ENCODE measurements at places on chromosomes 12 and 14.

GRCh38 chr12:111166779-111167540 lies 201.9 kb downstream of the PHETA1 start:
- peak; percentile 6 for DNase-seq

DNA sequence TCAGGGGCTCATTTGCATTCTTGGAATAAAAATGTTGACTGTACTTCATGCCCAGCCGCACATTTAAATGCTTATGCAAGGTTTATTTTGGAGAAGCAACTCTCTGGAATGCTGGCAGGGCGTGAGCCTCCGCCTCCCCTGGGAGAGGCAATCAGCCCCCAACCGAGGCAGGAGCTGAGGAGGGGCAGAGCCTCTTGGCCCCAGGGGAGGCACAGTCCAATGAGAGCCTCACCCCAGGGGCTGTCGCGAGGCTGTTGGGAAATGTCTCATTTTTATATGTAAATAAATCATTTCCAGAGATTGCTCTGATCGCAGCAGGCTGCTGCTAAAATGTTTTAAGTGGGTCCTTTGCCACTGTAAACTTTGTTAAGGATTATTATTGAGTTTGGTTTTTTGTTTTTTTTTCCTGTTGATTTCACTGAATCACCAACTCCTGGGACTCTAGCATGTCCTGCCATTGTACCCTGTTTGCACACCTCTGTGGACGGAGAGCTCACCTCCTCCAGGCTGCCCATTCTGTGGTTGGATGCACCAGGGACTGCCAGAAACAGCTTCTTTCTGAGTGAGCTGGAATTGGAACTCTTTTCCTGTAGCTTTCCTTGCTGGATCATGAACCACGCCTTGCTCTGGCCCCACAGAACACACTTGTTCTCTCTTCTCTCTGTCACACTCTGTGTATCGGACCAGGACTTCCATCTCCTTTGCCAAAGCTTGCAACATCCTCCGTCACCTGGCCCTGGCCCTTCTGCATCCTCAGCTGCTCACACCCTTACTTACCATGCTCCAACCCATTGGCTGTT lies 46.9 kb upstream of the FAM181A start:
- peak; percentile 63 for DNase-seq

GRCh38 chr12:128266086-128266485 lies 884 bp upstream of the TMEM132C start:
- no peak for DNase-seq

DNA sequence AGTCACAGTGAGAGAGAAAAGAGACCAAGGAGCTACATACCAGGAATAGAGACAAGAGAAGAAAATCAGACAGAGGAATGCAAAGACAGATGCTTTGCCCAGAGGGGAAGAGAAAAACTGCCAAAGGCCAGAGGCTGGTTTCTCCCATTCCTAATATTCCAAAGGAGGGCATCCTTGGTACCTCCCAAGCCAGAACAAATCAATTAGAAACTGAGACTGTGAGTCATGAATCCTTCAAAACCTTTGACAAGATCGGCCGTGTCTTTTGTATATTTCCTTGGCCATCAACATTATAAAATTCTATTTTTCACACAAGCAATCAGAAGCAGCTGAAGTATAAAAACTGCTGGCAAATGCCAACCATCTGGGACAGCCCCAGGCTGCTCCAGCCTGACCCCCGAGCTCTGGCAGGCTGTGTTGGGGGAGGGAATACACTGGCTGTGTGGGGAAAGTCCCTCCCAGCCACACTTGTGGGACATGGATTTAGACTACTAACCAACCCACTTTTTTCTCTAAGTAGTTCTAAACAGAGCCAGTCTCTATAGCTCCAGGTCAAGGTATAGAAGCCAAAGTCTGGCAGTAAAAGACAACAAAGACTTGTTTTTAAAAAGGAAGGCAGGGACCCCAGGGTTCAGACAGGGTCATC lies 13.7 kb downstream of the POMT2 start:
- peak; percentile 45 for DNase-seq

- DNase-seq: peak; percentile 33
Measured at GRCh38 chr14:66662374-66662773, 154.4 kb downstream of the GPHN start.

GRCh38 chr14:94394581-94395207 lies 6.3 kb upstream of the SERPINA1 start:
- peak; percentile 82 for DNase-seq

- DNase-seq: no peak
Measured at GRCh38 chr12:79535751-79536150, 155.0 kb downstream of the PAWR start.

DNA sequence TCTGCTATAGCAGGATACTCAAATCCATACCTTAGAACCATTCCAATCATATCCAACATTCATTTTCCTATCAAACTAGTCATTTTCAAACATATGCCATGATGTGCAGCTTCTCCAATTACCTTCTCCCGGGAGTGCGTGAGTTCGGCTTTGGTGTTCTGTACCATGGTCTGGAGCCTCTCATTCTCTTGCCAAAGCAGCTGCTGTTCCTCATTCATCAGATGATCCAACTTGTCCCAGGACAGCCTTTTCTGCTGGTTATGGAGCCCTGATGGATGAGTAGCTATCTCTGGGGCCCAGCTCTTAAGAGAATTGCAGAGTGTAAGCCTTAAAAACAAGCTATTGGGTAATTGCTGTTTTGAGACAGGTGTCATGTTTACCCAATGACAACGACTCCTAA lies 71.1 kb upstream of the SAV1 start:
- no peak for DNase-seq

- no peak for DNase-seq
Measured at GRCh38 chr12:38930990-38931389, 25.6 kb upstream of the CPNE8 start.

Data from fibroblast of the aortic adventitia (primary cell).